Osteocyte (in vitro differentiated cells): ENCODE measurements at places on chromosomes 2 and 18.

DNA sequence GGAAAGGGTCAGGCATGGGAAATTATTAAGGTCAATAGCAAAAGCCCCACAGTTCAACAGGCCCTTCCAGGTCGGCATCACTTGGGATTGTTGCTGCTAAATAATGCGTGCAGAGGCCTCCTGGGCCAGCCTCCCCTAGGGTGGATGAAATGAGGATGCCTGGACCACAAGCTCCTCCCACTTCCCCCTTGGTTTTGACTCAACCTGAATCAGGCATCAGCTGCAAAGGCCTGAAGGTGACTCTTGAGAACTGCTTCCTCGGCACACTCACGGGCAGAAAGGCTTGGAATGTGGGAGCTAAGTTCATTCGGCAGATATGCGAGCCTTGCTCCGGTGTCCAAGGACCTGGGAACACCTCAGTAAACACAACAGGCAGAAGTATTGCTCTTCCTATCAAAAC is 69.3 kb downstream of the MBP start:
- no peak for DNase-seq

GRCh38 chr2:152335726-152336118 is 748 bp downstream of the FMNL2 start:
- no peak for DNase-seq

DNA sequence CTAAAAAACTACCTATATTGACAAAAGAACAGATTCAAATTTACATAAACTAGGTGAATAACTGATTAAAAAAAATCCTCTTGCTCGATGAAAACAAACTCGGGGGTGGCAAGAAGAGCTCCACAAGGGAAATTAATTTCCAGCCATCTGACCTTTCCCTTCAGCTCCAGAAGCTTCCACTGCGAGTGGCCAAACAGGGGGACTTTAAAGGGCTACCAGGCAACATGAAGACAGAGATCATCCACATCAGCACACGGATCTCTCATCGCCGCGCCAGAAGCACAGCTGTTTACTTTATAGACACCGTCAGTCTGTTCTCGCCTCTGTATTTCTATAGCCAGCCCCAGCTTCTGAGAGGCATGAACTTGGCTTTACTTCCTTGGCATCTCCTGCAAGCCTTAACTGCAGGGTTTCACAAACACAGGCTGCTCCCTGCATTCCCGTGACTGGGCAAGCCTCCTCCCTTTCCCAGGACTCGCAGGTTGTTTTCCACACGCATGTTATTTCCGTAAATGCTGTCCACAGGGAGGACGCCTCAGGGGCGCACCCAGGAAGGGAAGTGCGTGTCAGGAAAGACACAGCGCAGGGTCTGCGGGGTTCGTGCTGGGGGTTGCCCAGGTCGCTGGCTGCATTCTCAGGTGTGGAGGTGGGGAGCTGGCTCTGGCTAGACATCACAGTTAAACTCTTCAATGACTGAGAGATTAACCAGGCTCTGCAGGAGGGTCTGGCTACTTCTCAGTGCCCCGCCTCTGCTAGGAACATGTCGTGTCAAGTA is 85.0 kb downstream of the USP40 start:
- DNase-seq: no peak

DNA sequence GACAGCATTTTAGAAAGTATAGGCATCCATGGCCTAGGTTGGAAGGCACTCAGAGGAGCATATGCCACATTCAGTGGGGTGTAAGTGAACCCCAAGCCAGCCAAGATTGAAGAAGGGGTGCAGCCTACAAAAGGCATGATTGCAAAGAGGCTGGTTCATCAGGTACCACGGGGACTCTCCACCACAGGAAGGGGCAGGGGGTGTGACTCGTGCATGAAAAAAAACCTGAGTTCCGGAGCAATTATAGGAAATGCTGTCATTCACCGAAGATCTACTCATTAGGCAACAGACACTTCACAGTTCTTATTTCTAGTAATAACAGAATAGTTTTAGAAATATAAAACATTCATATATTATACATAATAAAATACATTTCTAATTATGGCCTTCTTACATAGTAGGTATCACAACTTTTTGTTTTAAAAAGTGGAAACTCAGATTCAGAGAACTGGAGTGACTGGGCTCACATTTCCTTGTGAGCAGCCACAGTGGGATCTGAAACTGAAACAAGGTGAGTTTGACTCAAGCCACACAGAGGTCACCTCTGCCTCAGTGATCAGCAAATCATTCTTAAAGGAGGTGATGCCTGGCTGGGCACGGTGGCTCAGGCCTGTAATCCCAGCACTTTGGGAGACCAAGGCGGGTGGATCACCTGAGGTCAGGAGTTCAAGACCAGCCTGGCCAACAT is 188.4 kb upstream of the GYPC start:
- DNase-seq: no peak

GRCh38 chr2:43348908-43349661 is 122.7 kb upstream of the ZFP36L2 start:
- DNase-seq: no peak
